ENCODE measurements at places on chromosomes 5 and 9.

- DNase-seq = no peak
These were observed 88.3 kb downstream of the MTAP start for GRCh38 chr9:21890696-21891095.

GRCh38 chr9:31839273-31839672, 545.2 kb upstream of the ACO1 start:
- DNase-seq = no peak

GRCh38 chr9:134985451-134985850, 67.7 kb upstream of the FCN1 start:
- no peak for DNase-seq

DNA sequence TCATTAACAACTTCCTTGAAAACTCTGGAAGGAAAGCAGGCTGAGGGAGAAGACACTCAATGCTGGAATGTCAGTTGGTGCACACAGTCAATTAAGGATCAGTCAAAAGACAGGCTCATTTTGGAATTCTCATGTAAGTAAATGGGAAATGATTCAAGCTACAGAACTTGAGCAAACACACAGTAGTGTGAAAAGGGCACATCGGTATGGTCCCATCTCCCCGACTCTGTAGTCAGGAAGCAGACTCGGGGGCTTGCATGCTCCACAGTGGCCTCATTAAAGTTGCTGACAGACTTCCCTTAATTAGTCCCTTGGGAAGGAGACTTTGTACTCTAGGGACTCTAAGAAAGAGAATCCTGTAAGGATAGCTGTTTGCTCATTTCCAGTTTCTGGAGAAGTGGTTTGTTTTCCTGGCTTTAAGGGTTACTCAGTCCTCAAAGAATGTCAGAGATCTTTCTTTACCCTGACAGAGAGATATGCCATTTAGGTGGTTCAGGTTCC, 339.2 kb downstream of the ADAMTS6 start:
- DNase-seq = no peak

GRCh38 chr5:5135957-5136676, 4.0 kb upstream of the ADAMTS16 start:
- DNase-seq = no peak

DNA sequence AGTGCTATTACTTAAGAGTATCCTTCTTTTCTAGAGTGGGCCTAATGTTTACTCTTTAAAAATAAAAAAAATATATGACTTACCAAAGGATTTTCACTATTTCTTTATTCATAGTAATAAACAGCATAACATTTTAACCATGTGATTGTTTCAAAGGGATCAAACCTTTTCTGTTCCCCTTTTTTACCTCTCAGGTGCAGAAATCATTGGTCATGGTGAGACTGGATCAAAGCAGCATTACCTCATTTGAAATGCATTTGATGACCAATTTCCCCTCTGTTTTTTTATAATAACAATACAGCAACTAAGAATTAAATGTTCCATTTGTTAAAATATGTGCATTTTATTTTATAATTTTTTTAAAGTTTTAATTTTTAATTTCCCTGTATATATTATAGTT, 598.0 kb upstream of the RGMB start:
- no peak for DNase-seq

DNA sequence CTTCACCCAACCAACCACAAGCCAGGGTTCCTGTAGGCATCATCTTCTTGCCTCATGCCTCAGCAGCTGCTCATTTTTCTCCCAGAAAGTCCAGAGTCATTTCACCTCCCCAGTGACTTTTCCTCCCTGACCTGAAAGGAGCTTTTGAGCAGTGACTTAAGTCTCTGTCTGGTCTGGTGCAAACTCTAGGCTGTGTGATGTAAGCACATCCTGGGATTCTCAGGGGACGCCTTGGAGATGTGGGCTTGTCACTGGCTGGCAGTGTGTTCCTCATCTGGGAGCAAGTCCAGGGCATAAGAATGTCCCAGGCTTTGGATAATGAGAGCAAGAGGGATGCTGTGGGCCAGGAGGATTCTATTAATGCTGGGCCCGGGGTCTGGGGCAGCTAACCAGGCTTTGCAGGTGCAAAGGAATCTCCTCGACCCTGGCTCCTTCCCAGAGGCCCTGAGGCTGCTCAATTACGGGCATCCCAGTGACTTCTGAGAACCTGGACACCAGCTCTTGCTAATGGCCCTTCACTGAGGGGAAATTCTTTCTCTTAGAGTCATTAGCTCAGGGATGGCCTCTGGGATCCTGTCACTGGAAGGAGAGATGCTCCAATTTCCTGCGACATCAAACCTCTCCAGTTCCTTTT, 211.0 kb upstream of the PANK3 start:
- DNase-seq = no peak

DNA sequence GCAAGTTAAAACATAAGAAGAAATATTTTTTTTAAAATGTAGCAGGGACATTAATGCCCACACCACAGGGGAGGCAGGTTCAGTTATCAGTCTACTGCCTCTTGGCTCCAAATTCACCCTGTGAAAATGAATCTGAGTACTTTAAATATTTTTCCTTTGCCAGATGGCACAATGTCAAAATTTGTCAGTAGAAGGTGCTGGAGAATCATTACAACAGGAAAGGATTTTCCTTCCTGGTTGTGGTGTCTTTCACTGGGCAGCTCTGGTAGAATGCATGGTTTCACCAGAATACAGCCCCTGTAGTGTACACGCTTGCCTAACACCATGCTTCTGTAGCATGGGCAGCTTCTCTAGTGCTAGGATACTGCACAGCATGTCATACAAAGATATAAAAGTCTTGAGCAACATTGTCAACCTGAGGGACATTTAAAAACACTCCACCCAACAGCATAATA, 9.7 kb upstream of the SREK1 start:
- DNase-seq = no peak

All from activated T-cell treated with anti-CD3 and anti-CD28 coated beads for 1 hour (primary cell).